ENCODE measurements at places on chromosomes 12 and 14. TPM values are rescaled to one million over a fixed set of nuclear protein-coding genes. Genes with fewer than 3 reads are reported as not detected.

GRCh38 chr12:46783871-46784270, 41.9 kb downstream of the SLC38A4 start:
- no peaks in the 10 kb centered on the region for H3K36me3 ChIP-seq
- H3K4me1 ChIP-seq: no peaks in the 10 kb centered on the region
- DNase-seq: no peak
- no peaks in the 10 kb centered on the region for H3K27me3 ChIP-seq
- no peak overlapping the region for H3K27ac ChIP-seq

DNA sequence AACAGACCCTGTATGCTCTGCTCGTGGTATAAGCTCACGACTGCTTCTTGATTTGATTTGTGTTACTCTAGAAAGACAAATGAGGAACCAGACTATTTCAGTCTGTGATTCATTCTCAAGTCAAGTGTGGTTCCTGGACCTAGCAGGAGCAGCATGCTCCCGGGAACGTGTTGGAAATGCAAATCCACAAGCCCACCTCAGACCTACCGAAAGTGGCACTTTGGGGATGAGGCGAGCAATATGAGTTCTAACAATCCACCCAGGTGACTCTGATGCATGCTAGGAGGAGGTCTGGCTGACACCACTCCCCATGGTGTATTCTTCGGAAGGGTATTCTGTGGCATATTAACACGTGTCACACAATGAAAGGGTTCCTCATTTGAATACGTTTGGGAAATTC, 59.5 kb upstream of the TMX1 start:
- H3K36me3 ChIP-seq: no peaks in the 10 kb centered on the region
- H3K4me1 ChIP-seq: no peaks in the 10 kb centered on the region
- no peak overlapping the region for H3K27ac ChIP-seq
- H3K27me3 ChIP-seq: no peaks in the 10 kb centered on the region

DNA sequence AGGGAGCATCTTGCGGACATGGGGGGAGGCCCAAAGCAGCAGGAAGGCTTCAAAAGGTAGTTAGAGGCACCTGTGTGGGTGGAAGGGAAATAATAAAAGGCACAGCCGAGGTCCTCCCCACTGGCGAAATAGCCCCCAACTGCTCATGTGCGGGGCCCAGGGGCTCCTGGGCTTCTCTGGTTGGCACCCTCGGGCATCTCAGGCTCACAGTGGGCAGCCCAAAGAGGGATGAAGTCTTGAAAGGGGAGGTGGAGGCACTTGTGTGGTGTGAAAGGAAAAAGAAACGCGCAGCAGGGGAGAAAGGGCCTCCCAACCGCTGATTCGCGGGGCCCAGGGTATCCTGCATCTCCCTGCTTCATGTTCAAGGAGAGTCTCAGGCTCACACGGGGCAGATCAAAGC, 579.4 kb downstream of the ALG10 start:
- DNase-seq: peak; percentile 4
- H3K27ac ChIP-seq: no peak overlapping the region
- H3K27me3 ChIP-seq: no peaks in the 10 kb centered on the region
- H3K4me1 ChIP-seq: no peaks in the 10 kb centered on the region
- no peak overlapping the region for H3K4me3 ChIP-seq

GRCh38 chr14:93269341-93270068, 62.4 kb downstream of the UBR7 start:
- DNase-seq: peak; percentile 51
- no peak overlapping the region for H3K27ac ChIP-seq

The SCN8A gene
- polyA plus RNA-seq: under 0.01 TPM
